Activated T-cell treated with anti-CD3 and anti-CD28 coated beads for 24 hours (primary cell): ENCODE measurements at places on chromosomes 6 and 20.
A peak's percentile ranks its signal among the peaks of the same experiment; 100 is the strongest.

- DNase-seq = no peak
Observed at GRCh38 chr6:136280032-136280609, 9.5 kb downstream of the BCLAF1 start.

DNA sequence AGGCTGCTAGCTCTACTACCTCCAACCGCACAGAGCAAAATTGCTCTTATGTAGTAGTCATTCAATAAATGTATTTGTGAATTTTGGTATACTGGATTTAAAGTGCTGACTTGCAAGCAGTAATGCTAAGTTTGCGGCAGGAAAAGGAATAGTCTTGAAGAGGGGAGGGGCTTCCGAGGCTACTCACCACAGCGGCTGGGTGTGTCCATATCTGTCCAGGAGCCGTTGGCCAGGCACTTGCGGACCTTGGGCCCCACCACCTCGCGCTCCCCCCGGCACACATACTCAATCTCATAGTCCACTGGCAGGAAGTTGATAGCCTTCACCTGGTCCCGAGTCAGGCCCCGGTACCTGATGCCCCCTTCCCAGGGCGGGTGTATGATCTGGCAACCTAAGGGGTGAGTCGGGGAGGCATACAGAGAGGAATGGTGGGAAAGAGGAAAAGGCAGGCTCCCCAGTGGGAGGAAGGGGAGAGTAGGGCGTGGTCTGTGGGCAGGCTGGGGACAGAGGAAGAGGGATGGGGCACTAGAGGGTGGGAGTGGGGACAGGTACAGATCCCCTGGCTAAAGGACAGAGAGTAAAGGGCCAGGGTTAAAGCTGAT lies 1.7 kb downstream of the GABBR1 start:
- no peak for DNase-seq

GRCh38 chr6:93059911-93060310 lies 359.4 kb downstream of the EPHA7 start:
- DNase-seq = no peak

DNA sequence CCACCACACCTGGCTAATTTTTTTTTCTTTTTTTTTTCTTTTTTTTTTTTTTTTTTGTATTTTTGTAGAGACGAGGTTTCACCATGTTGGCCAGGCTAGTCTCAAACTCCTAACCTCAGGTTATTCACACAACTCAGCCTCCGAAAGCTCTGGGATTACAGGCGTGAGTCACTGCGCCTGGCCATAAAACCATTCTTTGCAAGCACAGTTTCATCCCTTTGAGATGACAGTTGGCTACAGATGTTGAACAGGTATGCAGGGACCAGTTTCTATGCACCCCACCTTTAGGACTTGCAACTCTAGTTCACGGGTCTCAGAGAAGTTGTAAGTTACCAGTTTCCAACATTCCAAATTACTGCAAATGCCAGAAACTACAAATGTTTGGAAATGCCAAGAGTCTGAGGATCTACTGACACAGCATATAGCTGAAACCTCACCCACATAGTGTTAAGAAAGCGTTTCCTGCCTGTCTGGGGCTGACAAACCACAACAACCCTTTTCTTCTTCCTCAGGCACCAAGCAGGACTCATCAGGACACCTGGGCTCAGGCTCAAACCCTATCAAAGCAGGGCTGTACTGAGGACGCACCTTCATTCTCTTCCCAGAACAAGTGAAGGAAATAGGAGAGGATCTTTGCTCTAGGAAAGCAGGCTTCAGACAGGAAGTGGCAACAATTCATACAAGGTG lies 22.9 kb downstream of the ARHGAP18 start:
- DNase-seq = peak; percentile 36

GRCh38 chr6:134740473-134741199 lies 209.3 kb downstream of the ALDH8A1 start:
- DNase-seq = no peak

GRCh38 chr6:42978487-42978838 lies 518 bp downstream of the PEX6 start:
- DNase-seq = no peak

DNA sequence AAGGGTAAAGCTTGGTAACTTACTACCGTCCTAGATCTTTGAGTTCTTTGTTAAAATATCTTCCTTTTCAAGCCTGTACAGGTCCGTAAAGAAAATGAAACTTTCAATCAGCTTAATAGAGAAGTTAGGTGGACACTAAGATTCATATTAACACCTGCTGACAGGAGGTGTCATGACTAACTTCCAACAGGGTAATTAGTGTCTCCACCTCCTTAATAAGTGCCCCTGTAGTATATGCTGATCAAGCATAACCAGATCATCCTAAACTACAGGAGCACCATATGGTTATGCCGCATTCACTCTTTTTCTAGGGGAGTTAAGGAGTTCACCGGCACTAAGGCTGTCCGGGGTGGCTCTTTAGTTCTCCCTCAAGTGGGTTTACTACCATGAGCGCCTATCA lies 23.9 kb upstream of the RALGAPA2 start:
- no peak for DNase-seq

GRCh38 chr6:42817907-42818306 lies 36.1 kb downstream of the BICRAL start:
- no peak for DNase-seq

- DNase-seq = no peak
Observed at GRCh38 chr6:13767121-13767808, 47.1 kb downstream of the MCUR1 start.

GRCh38 chr20:2817341-2817726 lies 1.2 kb downstream of the TMEM239 start:
- no peak for DNase-seq
